ENCODE measurements at places on chromosomes 2 and 18.

- DNase-seq, result peak; percentile 74
Measured at GRCh38 chr2:120312860-120313694, 32.9 kb upstream of the INHBB start.

GRCh38 chr2:224449212-224450147 is 47.6 kb upstream of the FAM124B start:
- DNase-seq, result peak; percentile 29

GRCh38 chr2:29802986-29803385 is 118.4 kb downstream of the ALK start:
- DNase-seq, result no peak

DNA sequence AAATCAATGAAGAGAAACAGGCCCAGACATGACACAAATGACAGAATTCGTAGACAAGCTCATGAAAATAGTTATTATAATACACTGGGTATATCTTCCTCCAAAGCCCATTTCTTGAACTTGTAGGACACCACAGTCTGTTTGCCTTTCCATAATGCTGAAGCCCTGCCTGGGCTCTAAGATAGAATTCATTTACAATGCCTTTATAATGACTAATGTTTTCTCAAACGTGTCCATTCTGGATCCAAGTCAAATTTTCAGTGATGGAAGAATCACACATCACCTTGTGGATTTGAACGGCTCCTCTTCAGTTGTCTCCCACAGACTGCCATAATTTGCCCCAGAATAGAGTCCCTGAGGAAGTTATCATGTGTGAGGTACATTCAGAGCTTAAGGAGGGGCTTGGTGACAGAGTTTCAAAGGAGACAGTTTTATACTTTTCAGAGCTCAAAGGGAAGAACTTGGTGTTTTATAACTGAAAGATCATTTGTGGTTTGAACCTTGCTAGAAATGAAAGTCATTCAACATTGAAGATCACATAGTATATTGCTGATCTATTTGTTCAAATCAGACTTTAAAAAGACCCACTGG is 38.2 kb downstream of the CASP8 start:
- no peak for DNase-seq

DNA sequence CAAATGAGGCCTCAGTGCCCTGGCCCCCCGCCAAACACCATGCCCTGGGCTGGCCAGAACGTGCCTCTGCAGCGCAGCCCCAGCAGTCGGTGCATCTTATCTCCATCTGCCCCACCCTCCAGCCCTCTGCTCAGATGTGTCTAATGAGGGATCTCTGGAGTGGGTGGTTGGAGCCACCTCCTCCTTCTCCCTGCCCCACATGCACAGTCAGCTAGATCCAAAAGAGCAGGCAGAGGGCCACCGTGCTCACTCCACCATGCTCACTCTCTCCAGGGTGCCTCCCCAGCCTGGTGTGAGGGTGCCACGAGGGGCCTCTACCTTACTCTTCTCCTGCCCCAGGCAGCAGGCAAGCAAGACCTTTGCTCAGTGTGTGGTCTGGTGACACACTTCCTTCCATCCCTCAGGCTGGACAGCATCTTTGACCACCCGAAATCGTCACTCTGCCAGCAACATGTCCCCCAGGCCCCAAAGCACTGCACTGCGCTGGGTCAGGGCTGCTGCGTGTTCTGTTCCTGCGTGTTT is 266.1 kb upstream of the HDAC4 start:
- DNase-seq, result peak; percentile 81

DNA sequence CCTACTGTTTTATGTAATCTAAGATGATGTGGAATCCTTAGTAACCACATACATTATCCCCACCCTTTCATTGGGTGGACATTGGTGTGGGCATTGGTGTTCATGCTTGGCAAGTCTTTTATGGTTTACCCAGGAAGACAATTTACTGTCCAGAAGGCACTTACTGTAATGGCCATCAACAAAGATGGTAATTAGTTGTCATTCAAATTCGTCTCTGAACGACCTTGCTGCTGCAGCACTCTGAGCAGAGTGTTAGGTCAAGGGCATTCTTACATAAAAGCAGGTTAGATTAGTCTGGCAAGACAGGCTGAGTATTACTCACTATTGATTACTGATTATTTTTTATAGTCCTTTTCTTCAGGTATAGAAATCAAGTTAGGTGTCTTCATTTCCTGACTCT is 447.9 kb downstream of the XIRP2 start:
- DNase-seq, result no peak

DNA sequence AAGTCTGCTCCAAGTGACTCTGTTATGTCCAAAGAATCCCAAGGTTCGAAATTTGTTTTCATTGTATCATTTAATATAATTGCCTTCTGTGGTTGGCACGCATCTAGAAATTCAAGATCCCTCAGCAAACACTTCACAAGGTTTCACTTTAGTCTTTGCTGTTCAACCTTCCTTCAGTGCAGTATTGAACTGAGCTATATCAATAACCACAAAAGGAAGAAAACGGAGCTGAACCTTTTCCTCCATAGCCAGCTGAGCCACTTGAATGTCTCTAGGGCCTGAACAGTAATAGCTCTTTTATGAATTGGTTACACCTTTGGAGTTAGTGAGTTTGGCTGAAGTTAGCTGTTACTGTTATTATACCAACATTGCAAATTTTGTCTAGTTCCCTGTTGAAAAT is 357.7 kb upstream of the HNRNPA3 start:
- DNase-seq, result no peak

DNA sequence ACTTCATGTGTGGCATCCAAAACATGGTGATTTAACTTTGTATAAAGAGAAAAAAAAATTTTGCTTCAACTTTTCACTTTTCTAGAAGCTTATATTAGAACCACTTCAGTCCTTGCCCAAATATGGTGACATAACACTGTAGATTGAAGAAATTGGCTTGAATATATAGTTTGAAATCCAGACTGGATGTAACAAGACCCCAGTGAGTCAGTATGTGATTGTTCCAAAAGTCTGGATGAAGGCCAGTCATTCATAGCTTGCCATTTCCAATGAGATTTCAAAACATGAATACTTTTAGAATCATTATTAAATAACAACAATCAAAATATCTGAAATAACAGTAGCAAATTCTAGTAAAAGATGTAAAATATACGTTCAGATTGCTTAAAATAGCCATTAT is 104.8 kb upstream of the FN1 start:
- DNase-seq, result no peak

GRCh38 chr2:16014041-16014787 is 73.9 kb downstream of the MYCN start:
- no peak for DNase-seq

DNA sequence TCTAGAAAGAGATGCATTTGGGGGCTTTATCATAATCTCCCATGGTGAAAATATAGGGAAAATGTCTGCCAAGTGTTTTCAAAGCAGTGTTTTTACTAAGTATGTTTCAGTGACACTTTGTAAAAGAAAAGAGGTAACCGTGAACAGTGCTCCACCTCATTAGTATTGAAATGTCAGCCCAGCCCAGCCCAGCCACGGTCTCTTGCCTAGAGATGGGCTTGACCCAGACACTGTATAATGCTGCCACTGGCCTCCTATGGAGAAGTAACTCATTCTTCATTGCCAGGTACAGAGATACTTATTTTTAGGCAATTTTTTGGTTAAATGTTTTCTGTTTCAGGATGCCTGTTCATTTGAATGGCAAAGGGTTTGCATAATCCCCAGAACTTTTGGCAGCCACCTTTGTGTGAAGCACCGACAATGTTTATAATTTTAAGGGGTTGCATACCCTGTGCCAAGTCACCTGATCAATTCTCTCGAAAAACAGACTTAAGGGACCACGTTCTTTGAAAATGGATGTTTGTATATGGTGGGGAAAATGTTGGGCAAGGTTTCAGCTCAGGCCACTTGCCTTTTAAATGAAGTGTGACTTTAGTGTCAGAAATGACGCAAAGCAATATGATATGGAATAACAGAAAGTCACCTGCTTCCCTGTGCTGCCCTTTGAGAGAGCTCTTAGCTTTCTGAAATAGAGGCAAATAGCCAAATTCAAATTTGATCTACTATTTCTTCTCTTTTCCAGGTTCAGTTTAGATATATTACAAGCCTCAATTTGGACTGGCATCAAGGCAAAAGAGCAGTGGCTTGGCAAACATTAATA is 314.5 kb upstream of the RGPD4 start:
- no peak for DNase-seq

DNA sequence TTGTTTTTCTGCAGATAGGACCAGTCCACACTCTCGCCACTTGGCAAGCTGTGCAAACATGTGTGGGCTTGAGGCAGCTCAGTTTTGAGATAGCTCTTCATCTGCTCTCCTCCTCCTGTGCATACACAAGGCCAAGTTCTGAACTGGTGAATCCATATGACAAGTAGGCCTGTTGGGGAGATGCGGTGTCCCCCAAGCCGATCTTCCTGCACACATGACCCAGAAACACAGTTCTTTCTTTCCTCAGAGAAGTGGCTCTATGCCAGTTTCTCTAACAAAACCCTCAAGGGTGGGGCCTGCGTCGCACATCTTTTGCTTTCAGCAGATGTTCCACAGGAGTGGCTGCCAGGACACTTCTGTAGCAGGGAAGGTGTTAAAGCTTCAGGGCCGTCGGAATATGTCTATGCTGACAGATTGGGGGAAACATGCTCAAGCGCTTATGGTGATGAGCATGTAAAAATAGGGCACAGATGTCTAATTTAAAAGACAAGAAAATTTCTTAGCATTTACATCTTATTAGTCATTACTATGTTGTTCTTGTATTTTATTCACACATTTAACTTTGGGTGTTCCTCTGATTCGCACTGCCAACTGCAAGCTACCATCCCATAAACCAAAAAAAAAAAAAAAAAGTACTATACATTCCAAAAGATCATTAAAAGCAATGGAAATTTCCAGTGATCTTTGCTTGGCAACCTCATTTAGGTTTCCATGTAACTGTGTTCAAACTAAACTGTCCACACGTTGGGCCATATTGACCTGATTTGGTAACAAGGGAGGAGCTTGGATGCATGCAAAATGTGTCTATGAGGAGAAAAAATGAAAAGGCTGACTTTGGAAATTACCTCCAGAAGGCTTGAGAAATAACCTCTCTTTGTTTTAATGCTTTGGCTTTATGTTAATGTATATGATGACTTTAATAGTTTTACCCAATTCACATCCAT is 1055.5 kb upstream of the KLHL29 start:
- peak; percentile 99 for DNase-seq

DNA sequence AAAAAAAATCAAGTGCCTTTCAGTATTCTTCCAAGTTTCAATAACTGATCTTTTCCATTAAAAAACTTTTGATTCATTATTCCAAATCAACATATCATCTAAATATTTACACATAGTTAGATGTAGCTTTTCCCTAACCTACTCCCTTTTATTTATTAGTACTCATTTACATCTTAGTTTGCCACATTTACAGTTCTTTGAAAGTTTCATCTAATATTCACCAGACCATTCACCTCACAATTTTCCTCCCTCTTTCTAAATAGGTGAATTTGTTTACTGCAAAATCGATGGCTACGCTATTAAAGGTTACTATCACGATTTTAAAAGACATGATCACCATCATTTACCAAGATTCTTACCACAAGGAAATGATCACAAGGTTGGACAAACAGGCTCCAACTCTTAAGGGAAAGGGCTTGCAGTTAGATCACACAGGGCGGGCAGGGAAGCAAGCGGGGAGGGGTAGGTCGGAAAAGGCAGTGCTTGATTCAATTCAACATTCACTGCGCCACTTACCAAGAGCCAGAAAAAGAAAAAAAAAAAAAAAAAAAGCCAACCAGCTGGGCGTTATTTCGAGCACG is 654 bp upstream of the MARCHF7 start:
- no peak for DNase-seq

DNA sequence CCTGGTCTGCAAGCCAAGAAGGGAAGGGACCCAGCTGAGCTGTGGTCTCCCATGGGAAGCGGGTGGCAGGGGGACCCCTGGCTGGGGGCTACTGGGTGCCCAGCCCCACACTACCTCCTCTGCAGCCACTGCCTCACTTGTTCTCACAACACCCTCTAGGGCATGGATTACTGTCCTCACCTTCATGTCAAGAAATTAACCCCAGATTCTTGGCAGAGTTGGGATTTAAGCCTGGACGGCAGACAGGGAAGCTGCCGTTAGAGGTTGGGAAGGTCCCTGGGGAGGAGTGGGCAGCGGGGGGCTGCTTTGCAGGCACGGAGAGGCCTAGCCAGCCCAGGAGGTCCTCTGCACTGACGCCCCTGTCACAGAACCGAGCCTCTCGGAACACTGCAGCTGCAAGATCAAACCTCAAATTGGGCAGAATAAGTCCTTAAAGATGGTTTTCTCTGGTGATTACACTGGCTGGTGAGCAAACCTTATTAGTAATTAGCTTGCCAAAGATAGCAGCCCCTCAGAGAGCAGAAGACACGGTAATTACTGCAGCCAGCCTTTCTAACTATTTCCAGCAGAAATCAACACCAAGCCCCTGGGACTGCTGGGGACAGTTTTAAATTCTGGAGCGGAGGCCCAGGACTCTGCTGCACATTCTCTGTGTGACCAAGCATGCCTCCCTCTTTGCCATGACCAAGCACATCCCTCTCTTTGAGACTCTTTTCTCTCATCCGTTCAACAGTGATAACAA is 35.9 kb downstream of the KCNF1 start:
- no peak for DNase-seq

DNA sequence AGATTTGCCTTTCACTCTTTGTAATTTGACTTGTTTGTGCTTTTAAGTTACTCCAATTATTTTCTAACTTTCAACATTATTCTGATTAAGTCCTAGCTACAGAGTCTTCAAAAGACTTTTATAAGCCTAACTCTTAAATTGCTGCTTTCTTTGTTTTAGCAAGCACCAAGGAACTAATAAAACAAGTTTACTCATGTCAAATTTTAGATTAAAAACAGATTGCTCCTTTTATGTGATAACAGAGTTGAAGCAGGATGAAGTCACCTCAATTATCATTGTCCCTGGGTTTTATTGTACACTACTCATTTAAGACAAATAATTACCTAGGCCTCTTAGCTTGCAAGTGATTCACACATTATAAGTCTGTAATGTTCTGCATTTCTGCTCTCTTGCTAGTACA is 678.4 kb downstream of the ERBB4 start:
- DNase-seq, result no peak

DNA sequence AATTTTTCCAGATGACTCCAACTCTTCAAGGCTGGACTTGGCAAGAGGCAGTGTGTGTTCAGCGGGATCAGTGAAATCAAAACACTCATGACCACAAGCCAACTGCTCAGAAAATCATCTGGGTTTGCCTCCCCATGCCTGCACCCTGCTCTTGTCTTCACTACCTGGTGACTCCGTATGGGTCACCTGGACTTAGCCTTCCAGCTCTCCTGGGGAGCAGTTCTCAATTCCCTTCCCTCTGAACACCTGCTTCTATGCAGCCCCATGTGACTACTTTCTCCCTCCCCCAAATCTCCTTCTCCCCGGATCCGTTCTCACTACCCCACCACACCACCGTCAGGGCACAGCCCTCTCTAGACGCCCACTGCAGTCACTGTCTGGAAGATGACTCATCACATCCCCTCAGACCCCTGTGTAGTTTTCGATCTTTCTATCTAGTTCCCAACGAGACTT is 130.2 kb upstream of the ID2 start:
- DNase-seq, result no peak

- no peak for DNase-seq
Measured at GRCh38 chr2:18701981-18702380, 112.6 kb upstream of the NT5C1B start.

GRCh38 chr2:138036522-138036921 is 72.2 kb downstream of the HNMT start:
- no peak for DNase-seq

GRCh38 chr2:127166231-127166860 is 53.8 kb downstream of the CYP27C1 start:
- DNase-seq, result no peak

- DNase-seq, result no peak
Measured at GRCh38 chr2:204655101-204655500, 109.8 kb downstream of the PARD3B start.

Measured in NCI-H1694 treated with DMSO at 0.1 percent for 48 hours (cell line).